Adipocyte (in vitro differentiated cells): ENCODE measurements at places on chromosomes 12 and 14.

GRCh38 chr12:55707219-55707671 lies 459 bp downstream of the ITGA7 start:
- DNase-seq, result peak; percentile 51

DNA sequence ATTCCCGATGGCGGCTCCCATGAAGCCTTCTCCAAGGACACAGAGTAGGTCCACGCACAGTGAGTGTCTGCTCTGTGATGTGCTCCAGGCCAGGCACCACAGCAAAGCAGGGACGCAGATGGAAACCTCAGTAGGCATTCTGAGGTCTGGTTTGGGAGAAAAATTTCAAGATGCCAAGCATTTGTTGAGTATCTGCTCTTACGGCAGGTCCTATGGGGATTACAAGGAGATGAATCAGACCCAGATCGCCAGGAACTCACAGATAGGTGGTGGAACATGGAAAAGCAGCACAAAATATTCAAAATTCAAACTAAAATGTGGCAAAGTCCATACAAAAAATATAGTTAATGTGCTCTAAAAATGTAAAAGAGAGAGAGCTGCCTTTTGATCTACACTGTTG lies 684.9 kb upstream of the TMEM132C start:
- no peak for DNase-seq

- DNase-seq, result no peak
These were observed 8.9 kb downstream of the GPR132 start for GRCh38 chr14:105056303-105056831.

- DNase-seq, result peak; percentile 58
These were observed 16.0 kb downstream of the FNTB start for GRCh38 chr14:65002586-65003210.

DNA sequence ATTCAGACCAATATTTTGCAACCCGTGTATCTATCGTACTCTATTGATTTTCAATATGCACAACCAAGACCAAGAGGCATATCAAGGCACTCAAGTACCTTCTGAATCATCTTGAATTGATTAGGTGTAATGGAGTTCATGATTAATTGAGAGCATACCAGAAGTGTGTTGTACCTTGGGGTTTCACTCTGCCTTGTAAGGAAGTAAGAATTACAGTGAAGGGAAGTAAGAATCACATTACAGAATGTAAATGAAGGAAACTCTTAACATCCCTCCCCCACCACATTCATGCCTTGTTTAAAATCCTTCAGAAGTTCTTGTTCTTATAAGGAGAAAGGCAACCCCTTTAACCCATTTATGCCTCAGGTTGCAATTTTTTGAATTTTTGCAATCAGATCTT lies 5.4 kb upstream of the MGAT4C start:
- no peak for DNase-seq

GRCh38 chr12:27852117-27852516 lies 72.1 kb upstream of the MANSC4 start:
- no peak for DNase-seq

GRCh38 chr12:54601841-54602240 lies 13.4 kb upstream of the PPP1R1A start:
- DNase-seq, result no peak

- DNase-seq, result no peak
These were observed 941.9 kb downstream of the NRXN3 start for GRCh38 chr14:79111987-79112501.

- DNase-seq, result no peak
These were observed 898 bp upstream of the RAB15 start for GRCh38 chr14:64973026-64973442.

- peak; percentile 39 for DNase-seq
These were observed 3.0 kb downstream of the SSTR1 start for GRCh38 chr14:38210587-38211216.

DNA sequence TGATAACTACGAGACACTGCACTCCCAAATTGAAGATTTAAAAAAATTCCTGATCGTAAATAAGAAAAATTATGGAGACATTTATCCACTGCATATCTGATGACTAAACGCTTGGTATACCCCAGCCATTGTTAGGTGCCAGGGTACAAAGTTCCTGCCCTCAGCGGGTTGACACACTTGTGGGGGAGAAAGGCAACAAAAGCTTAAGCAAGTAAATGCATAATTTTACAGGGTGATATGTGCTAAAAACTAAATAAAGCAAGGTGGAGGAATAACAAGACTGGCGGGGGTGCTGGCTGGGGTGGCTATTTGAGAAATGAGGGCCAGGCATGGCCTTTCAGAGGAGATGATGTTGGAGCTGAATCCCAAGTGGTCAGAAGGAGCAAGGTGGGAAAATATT lies 25.0 kb downstream of the BICD1 start:
- no peak for DNase-seq

GRCh38 chr12:42129595-42130204 lies 15.0 kb downstream of the GXYLT1 start:
- peak; percentile 85 for DNase-seq

- no peak for DNase-seq
These were observed 185.2 kb downstream of the AEBP2 start for GRCh38 chr12:19624491-19624890.

- no peak for DNase-seq
These were observed 324.4 kb downstream of the PDZRN4 start for GRCh38 chr12:41512497-41512896.

DNA sequence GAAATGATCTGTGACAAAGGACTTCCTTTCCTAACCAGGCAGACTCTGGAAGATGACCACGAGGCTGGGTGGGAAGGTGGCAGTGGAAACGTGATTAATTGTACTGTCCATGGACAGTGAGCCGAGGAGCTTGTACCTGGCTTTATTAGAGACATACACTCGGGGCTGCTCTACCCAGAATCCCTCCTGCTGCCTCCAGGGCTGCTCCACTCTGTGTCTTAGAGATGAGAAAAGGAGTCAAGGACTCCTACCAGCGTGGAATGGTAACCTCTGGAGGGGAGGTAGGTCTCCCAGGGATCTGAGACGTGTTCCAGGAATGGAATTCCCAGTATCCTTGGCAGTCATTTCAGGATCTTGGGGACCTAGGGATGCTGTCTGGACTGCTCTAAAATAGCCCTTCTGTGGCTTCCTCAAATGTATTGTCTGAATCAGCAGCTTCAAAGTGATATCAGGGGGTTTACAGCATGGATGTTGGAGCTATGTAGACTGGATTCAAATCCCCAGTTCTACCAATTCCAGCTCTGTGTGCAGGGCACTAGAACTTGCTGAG lies 237.8 kb downstream of the CACNA1C start:
- DNase-seq, result no peak

DNA sequence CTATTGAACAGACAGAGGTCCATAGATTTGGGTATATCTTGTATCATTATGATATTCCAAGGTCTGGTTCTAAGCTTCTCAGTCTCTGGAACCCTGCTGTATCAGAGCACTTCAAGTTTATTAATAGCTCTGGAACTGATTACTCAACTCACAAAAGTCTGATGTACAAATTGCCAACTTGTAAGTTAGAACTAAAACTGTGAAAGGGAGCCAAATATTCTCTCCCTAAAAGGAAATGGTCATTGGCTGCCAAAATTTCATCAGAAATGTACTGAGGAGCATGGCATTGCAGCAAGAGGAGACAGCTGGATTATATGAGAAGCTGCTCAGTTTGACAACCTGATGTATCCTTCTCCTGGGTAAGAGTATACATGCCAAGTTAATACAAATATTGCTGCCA lies 828.8 kb upstream of the SEL1L start:
- no peak for DNase-seq

DNA sequence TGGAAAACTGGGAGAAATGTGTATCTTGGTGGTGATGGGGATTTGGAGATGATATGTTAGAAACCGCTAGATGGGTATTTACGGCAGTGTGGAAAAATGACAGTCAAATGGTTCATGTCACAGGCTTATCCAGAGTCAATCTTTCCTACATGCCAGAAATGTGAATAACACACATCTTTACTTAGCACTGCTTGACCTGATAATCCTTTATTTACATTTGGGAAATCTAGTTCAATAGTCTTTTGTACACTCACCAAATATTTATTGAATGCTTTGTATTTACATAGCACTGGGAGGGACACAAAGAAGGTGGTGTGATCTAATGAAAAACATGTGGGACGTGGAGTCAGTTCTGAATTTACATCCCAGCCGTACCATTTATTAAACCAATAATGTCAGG lies 208.2 kb downstream of the DIO2 start:
- DNase-seq, result peak; percentile 8

DNA sequence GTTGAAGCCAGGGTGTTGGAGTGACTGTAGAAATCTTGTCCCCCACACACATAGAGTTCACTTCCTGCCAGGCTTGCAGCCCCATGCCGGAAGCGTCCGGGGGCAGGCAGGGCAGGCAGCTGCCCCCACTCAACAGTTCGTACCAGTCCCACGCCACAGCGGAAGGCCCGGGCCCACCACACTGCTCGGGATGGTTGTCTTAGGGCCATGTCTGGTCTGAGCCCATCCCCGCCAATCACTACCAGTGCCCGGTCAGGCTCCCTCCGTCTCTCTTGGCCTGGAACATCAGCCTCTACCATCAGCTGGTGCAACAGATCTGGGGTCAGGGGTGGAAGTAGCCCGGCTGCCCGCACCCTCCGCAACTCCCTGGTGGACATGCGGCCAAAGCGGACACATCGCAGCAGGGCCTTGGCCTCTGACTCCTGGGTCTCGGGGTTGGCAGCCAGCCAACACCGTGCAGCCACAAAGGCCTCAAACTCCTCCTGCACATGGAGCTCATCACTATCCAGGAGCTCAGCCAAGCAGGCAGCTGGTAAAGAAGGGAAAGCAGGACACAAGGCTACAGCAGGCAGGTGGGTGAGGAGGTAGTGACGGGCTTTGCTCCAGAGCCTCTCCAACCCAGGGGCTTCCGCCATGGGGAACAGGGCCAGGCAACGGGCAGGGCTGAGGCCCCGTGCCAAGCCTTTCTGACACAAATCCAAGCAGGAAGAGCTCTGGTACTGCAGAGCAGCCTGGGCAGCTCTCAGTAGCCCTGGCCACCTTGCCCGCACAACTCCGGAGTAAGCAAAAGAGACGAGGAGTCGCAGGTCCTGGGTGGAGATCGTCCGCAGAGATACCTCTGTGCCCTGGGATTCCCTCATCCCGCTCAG lies 5.9 kb downstream of the KLHL33 start:
- no peak for DNase-seq

DNA sequence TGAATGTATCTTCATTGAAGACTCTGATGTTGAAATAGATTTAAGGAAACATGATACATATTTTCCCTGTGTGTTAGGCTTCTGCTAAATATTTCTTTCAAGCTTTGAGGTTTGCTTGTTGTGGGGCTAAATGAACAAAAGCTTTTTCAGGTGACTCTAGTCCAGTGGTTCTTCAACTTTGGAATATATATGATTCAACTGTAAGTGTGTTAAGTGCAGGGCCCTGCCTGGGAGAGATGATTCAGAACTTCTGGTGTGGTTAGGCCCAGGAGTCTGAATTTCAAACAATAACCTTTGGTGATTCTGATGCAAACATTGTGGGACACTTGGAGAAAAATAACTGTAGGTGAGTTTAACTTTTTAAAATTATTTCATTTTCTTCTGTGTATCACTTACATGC lies 93.0 kb downstream of the TRHDE start:
- peak; percentile 11 for DNase-seq
